ENCODE measurements at places on chromosomes 11 and 22.

GRCh38 chr11:26700574-26701235 lies 21.2 kb downstream of the SLC5A12 start:
- DNase-seq = no peak

DNA sequence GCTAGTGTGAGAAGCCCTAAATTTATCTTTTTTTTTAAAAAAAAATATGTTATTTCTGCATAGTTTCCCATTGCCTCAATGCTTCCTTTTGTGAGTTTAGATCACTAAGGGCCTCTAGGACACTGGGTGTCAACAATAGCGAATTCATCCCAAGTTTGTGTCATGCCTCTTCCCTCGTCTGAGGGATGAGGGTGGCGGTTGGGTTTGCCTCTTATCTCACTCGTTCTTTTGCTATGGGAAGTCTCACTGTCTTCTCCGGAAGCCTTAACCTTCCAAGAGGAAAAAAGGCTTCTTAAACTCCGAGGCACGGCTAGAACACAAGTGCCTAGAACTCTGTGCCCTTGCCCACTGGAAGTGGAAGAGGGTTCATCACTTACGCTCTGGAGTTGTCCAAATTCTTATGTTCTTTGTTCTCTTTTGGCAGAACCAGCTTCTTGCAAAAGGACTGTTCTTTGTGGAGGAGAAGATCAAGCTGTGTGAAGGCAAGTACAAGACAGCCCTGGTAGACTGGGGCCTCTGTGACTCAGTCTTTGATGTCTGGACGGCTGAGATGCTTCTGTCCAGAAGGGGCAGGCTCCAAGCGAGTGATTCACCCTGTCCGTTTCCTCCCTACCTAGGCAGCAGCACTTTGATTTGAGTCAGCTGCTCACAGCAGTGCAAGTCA lies 78.5 kb downstream of the TRAF6 start:
- DNase-seq = peak; percentile 59

DNA sequence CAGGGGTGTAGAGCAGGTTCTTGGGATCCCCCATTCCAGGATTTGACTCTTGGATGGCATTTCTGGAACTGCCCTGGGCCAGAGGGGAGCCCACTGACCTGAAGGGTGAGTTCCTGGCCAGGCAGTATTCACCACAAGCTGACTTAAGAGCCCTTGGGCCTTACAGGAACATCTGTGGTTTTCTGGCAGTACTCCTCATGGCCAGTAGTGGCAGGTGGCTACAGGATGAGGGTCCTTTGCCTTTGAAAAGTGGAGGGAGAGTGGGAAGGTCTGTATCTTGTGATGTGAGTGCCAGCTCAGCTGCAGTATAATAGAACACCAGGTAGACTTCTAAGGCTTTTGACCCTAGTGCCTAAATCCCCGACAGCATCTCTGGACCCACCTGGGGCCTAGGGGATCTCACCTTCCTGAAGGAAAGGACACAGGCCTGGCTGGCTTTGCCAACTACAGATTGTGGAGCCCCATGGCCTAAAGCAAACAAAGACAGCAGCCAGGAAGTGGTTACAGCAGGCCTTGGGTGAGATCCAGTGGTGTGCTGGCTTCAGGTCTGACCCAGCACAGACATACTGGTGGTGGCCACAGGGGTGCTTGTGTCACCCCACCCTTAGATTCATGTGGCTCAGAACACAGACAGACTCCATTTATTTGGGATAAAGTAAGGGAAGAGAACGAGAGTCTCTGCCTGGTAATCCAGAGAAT lies 9.0 kb downstream of the OR51S1 start:
- DNase-seq = no peak

- DNase-seq = no peak
These were observed 128.7 kb upstream of the ZC3H12C start for GRCh38 chr11:109964487-109964886.

DNA sequence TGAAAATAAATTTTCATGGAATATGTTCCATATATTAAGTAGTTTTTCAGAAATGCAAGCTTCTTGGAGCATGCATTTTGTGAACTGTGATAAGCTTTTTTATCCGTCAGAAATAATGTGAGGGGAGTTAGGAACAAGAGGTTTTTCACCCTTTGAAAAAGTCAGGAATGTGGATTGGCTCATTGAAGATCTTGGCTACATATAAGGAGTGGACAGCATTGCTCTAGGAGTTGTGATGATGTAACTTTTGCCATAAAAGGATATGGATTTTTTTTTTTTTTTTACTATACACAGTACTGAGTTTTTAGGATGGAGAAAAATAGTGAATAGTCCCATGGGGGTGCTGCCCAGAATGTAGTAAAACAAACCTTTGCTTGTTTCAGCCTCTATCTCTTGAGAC lies 180.2 kb downstream of the NAV2 start:
- DNase-seq = no peak

DNA sequence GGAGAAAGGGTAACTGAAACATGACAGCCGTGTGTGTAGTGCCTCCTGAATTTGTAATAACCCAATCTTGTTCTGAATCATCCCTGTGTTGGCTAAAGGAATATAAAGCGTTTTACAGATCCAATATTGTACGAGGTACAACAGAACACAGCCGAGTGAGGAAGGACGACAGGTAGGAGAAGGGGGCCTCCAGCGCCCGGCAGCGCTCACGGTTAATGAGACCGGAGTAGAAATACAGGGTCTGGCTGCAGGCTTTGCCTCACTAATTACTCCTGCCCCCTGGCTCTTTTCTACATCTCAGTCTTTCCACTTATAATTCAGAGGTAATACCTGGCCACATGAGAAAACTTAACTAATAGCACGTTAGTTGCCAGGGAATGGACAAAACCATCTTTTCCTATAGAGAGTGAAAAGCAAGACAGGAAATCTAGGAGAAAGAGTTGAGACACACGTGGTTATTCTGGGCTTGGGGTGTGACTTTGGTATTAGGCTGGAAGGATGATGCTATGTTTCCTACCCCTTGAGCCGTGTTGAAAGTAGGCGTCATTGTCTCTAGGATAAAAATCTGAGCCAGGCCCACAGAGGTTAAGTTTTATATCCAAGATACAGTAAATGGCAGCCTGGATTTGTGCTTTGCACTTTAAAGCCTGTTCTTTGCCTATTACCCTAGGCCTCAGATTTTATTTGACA lies 54.1 kb downstream of the GRIK4 start:
- no peak for DNase-seq

- no peak for DNase-seq
These were observed 29.8 kb downstream of the CABIN1 start for GRCh38 chr22:24040946-24041345.

DNA sequence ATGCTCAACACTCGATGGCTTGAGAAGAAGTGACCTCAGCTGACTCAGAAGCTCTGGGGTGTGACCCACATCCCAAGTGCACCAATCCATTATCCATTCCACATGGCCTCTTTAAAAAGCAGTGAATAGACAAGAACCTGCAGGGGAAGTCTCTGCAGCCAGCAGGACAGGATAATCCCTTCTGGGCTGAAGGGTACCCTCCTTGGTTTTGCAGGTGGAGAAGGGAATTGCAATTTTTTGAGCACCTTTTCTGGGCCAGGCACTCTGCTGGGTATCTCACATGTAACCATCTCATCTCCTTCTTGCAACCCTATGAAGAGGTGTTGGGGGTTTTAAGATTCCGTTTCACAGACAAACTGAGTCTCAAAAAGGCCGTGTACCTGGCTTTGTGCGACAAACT lies 76.6 kb downstream of the MYO18B start:
- no peak for DNase-seq

- peak; percentile 11 for DNase-seq
These were observed 8.2 kb downstream of the ALX4 start for GRCh38 chr11:44301564-44302271.

GRCh38 chr11:71140206-71140919 lies 112.0 kb downstream of the SHANK2 start:
- no peak for DNase-seq

- no peak for DNase-seq
These were observed 21.6 kb upstream of the GDPD4 start for GRCh38 chr11:77322926-77323590.

DNA sequence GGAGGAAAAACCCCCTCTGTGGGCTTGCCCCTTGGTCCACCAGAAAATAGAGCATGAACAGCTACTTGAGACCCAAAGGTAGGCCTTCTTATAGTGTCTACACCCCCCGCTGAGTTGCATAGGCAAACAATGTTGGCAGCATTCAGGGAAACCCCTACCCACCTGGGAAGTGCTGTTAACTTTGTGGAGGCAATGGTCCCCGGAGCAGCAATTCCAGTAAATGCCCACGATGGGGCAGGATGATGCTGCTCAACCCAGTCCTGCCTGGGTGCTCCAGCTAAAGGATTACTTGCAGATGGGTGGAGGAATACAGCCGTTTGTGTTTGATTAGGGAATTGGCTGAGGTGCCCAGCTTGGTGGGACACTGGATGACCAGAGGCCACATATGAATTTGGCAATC lies 381.3 kb upstream of the ANO5 start:
- DNase-seq = no peak

DNA sequence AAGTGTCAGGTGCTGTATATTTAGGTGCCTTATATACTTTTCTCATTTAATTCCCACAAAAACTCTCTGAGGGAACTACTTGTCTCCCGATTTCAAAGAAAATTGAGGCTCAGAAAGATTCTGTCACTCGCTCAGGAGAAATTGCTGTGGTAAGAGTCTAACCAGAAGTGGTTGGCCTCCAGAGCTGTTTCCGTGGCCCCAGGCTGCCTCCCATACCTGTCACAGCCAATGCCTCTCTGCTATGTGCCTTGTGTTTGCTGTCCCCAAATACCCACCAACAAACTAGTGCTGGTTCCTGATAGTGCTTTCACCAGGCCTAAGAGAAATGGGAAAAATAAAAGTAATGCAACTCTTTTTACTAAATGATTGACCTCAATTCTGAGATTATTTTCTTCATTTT lies 21.0 kb upstream of the TMEM86A start:
- DNase-seq = no peak

DNA sequence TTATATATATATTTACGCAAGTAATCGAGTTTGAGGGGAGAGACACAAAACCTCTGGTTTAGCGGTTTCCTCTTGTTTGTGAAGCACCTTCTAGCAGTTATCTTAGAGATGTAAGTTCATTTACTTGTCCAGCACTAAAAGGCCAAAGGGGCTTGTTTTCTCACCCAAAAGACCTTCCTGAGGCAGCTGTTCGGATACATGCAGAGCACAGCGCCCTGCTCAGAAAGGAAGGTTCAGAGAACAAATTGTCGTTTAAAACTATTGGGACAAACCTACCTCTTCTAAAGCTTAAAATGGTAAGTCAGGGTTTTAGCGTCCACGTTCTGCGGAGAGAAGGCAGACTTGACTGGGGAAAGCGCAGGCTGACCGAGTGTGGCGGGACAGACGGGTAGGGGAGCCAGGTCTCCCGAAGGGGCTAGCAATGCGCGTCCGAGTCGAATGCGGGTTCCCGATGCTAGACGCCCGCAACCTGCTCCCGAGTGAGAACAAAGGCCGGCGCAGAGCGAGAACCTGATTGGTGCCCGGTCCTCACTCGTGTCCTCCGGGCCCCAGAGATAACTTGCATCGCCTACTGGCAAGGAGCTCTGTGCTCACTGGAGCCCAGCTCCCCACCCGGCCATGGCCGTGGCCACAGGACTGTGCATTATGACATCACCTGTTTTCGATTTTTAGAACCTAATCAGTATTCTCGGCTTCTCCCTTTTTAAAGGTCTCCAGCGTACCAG lies 1.0 kb upstream of the SESN3 start:
- peak; percentile 50 for DNase-seq

DNA sequence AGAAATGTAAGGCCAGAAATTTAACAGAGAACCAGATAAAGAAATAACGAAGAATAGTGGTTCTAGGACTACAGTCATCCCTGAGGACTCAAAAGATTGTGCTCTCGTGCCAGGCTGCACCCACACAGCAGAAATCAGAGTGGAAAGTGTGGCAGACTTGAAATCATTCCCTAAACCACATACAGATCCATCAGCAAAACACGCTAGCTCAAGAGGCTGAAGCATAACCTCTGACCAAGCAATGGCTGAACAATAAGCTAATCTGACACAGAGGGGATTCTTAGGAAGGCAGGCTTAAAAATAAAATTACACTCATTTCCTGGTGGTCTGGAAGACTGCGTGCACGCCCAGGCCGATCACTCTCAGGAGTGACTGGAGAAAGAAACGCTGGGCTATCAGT lies 19.0 kb downstream of the NCF4 start:
- no peak for DNase-seq

DNA sequence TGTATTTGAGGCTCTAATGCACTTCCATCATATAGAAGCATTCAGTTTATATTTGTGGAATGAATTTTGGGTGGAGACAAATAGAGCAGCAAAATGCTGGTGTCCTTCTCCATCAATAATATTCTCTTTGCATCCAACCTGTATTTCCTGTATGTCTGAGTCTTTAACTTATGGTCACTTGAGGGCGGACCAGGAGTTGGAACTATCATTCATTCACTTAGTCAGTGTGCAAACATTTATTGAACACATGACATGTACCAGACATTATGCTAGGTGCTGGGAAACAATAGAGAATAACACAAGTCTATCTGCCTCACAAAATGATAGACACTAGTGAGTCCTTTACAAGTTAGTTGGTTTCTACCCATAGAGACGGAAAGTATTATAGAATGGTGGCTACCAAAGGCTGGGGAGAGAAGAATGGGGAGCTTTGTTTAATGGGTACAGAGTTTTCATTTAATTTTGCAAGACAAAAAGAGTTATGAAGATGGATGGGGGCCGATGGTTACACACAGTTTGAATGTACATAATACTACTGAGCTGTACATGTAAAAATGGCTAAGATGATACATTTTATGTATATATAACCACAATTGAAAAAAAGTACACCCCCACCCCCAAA lies 4.6 kb upstream of the TMEM123 start:
- no peak for DNase-seq

- DNase-seq = no peak
These were observed 383.5 kb upstream of the CADM1 start for GRCh38 chr11:115887727-115888126.

DNA sequence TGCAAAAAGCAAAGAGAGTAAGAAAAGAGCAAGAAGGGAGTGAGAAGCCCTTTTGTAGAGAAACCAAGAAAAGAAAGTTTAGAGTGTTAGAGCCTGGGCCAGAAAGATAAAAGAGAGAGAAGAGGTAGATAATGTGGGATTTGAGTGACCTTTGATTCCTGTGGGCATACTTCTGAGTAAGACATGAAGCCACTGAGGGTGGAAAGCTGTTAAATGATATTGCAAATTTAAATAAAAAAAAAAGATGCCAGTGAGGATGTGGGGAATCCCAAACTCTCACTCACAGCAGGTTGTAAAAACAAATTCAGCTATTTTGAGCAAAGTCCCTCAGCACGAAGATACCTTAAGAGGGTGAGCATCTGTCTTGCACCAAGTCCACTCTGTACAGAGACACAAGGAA lies 59.4 kb upstream of the TOP3B start:
- no peak for DNase-seq

DNA sequence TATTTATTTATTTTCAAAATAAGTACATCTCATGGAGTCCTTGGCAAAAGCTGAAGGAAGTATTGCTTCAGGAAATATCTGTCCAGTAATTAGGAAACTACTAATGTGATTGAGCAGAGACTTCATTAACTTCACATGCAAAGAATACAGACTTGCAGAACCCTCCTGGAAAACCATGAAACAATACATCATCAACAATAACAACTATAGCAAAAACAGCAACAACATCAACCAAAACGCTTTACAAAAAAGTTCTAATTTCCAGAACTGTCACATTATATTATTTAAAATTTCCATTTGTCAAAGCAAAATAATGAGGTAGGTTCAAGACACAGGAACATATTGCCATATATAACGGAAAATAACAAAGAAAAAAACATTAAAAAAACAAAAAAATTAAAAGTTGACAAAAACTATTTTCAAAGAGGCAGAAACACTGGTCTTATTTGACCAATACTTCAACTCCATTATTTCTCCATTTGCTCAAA lies 79.8 kb upstream of the TOP3B start:
- no peak for DNase-seq

GRCh38 chr22:43346521-43346929 lies 3.4 kb upstream of the SCUBE1 start:
- peak; percentile 39 for DNase-seq
